ENCODE measurements at places on chromosomes 4 and X.

- DNase-seq, result no peak
Measured at GRCh38 chr4:118734491-118735205, 49.5 kb downstream of the METTL14 start.

GRCh38 chrX:107429090-107429489 lies 20.4 kb upstream of the FRMPD3 start:
- DNase-seq, result peak; percentile 33

DNA sequence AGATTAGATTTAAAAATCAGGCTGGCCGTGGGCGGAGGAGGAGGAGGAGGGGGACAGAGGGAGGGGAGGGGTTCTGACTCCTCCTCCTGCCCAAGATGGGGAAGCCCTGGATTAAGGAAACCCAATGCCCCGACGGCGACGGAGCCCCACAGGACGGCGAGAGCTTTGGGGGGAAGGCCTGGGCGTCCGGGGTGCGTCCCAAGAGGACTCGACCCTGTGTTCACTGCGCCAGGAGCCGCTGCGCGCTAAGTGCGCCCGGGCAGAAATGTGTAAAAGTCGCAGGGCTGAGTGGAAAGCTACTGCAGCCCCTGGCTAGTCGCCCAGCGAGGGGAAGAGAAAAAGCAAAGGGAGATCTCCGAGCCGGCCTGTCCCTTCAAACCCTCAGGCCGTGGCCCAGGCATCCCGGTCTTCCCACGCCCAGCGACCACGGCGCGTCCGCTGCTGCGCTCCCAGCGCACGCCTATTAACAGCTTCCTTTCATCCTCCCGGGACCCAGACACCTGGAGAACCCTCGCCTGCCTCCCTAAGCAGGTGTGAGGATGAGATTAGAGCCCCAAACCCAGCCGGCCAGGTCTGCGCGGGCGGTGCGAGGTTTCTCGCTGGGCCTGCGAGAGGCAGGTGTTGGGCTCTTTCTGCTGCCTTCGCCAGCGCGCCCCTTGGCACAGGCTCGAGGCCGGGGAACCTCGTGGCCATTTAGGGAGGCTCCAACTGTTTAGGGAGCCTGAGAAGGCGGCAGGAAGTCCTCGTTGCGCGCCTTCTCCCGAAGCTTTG lies 1.4 kb upstream of the RPS6KA3 start:
- DNase-seq, result peak; percentile 57

- DNase-seq, result no peak
Measured at GRCh38 chrX:18643243-18643642, 28.7 kb downstream of the RS1 start.

DNA sequence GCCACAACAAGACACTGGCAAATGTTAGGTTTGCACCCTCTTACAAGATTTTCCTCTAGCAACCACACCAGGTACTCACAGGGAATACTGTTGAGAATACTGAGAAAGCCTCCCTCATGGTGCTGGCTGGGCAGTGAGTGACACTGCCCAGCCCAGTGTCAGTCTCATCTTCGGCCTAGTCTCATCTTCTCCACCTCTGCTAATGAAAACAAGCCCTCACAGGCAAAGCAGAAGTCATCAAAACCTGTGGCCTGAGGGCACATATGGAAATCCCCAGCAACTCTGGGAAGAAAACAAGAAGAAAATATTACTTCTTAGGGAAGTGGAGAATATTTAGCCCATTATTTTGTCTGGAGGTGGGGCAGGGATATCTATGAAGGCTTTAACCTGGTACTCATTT lies 7.9 kb upstream of the ADAM29 start:
- DNase-seq, result no peak

DNA sequence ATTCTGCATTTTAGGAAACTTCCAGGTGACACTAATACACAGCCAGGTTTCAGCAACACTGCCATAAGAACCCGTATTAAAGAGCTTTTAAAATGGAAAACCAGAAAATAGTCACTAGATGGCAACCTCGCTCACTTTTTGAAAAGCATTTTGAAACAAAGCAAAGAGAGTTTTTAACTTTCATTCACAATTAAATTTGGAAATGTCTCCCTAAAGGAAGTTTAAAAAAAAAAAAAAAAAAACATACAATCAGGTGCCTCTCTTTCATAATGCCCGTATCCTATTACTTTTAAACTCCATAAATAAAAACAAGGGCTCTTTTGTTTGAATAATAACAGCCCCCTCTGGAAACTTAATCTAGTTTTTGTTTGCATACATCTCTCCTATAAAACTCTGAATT lies 20.3 kb downstream of the MEPE start:
- DNase-seq, result no peak

DNA sequence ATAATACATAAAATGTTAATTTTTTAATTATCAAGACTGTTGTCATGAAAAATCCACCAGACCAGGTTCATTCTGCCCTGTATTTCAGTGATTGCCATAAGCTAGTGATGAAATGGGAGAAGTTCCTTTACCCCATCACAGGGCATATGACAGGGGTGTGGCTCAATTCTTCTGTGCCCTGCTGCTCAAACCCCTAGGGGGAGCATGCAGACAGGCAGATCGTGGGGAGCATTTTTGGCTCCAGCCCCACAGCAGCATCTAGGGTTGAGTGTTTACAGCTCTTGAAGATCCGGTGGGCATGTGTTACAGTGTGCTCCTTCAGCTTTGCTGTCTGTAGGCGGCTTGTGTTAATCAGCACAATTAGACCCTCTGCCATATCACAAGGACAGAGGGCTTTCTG lies 700.7 kb downstream of the PCDH18 start:
- no peak for DNase-seq

GRCh38 chrX:39891781-39892180 lies 206.0 kb downstream of the BCOR start:
- no peak for DNase-seq

DNA sequence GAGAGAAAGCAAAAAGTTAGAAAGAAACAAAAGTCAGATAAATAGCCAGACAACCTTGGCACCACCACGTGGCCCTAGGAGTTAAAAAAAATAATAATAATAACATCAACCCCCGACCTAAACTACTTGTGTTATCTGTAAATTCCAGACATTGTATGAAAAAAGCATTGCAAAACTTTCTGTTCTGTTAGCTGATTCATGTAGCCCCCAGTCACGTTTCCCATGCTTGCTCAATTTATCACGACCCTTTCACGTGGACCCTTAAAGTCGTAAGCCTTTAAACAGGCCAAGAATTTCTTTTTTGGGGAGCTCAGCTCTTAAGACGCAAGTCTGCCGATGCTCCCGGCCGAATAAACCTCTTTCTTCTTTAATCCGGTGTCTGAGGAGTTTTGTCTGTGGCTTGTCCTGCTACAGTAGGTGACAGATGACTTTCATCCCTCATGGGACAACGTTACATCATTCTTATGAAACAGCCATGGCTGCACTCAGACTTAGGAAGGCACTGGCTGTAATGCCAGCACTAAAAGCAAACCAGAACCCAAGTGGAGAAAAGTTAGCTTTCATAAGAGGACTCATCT lies 520 bp downstream of the ACOX3 start:
- no peak for DNase-seq

DNA sequence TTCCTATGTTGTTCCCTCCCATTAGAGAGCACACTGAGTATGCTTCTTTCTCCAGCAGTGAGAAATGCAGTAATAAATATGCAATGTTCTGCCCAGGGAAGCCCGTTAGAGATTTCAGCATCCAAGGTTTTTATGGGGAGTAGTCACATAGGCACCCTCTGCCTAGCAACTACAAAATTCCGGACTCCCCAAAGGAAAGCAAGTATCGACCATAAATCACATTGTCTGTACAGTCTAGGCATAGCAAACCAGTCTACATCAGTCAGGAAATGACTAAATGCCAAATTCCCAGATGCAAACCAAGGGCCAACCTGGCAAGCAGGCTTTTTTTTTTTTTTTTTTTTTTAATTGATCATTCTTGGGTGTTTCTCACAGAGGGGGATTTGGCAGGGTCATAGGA lies 34.8 kb downstream of the GPR101 start:
- no peak for DNase-seq

- DNase-seq, result no peak
Measured at GRCh38 chrX:66018585-66019309, 21.1 kb downstream of the VSIG4 start.

GRCh38 chrX:74160358-74160757 lies 143.6 kb upstream of the ZCCHC13 start:
- DNase-seq, result no peak

- no peak for DNase-seq
Measured at GRCh38 chr4:8555716-8556115, 24.5 kb upstream of the GPR78 start.

DNA sequence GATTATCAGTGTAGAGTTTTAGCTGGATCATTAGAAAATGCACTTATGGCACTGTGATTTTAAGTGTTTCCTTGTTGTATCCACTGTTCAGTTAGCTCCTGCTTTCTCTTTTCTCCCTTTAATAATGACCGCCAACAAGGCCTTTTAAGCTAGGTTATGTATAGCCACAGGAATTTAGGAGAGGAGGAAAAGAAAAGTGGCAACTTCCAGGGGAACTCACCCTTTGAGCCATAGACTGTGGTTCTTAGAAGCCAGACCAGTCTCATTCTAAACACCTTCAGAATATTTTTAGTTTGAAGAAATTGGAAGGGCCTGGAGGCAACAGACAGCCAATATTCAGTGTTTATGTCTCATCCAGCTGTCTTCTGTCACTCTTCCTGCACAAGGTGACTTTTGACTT lies 6.1 kb downstream of the FGF2 start:
- DNase-seq, result no peak

DNA sequence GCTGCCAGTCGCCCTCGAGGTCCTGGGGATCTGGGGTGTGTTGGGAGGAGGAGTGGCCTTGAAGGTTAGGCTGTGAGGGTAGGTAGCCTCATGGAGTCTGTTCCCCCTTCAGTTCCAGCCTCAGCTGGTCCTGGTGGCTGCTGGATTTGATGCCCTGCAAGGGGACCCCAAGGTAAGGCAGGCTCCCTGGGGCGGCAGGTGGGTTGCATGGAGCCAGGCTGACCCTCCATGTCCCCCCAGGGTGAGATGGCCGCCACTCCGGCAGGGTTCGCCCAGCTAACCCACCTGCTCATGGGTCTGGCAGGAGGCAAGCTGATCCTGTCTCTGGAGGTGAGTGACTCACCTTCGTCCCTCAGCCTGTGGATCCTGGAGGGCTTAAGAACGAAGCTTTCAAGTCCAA lies 11.6 kb upstream of the ERAS start:
- no peak for DNase-seq

DNA sequence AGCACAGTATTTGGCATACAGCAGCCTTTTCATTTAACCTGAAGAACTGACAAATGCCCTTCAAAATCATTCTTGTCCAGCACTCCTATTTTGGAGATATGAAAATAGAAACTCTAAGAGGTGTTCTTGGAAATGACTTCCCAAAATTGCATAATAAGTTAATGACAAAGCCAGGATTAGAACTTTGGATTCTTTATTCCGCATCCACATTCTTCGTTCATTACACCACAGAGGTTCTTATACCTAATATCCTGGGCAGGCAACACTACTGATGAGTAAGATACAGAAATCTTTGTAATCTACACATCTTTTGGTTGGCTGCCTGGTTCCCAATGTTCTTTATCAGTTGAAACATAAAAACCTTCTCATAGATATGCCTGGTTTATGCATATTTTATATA lies 5.9 kb downstream of the COL25A1 start:
- DNase-seq, result no peak

DNA sequence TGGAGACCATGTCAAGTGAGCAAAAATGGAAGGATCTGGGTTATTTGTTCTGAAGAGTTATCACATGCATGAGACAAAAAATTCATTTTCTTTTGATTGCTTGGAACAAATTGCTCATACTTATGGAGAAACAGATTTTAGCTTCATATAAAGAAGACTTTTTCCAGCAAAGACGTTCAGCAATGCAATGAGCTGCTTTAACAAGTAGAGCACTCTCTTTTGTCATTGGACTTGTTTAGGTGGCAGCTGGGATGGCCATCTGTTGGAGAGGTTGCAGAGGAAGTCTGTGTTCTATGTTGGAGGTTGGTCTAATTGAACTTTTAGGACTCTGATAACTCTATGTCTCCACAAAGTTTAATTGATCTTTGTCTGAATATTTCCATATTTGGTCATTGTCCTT lies 19.9 kb upstream of the CEP135 start:
- no peak for DNase-seq

- no peak for DNase-seq
Measured at GRCh38 chr4:98522062-98522461, 136.3 kb downstream of the TSPAN5 start.

DNA sequence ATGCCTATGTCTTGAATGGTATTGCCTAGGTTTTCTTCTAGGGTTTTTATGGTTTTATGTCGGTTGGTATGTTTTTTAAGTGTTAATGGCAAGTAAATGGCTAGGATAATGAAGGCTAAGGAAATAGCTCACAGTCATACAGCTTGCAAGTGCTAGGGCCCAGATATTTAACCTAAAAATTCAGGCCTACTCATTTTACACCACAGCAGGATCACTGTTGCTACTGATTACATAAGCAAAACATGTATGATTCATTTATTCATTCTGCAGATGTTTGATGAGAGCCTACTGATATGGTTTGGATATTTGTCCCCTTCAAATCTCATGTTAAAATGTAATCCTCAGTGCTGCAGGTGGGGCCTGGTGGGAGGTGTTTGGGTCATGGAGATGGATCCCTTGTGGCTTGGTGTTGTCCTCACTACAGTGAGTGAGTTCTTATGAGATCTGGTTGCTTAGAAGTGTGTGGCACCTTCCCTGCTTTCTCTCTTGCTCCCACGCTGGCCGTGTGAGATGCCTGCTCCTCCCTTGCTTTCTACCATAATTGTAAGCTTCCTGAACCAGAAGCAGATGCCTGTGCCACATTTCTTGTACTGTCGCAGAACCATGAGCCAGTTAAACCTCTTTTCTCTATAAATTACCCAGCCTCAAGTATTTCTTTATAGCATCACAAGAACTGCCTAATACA lies 175.5 kb downstream of the MAPK10 start:
- DNase-seq, result no peak

GRCh38 chrX:144275367-144275766 lies 391.5 kb downstream of the UBE2NL start:
- no peak for DNase-seq

- DNase-seq, result no peak
Measured at GRCh38 chrX:734362-734761, 103.8 kb downstream of the SHOX start.

DNA sequence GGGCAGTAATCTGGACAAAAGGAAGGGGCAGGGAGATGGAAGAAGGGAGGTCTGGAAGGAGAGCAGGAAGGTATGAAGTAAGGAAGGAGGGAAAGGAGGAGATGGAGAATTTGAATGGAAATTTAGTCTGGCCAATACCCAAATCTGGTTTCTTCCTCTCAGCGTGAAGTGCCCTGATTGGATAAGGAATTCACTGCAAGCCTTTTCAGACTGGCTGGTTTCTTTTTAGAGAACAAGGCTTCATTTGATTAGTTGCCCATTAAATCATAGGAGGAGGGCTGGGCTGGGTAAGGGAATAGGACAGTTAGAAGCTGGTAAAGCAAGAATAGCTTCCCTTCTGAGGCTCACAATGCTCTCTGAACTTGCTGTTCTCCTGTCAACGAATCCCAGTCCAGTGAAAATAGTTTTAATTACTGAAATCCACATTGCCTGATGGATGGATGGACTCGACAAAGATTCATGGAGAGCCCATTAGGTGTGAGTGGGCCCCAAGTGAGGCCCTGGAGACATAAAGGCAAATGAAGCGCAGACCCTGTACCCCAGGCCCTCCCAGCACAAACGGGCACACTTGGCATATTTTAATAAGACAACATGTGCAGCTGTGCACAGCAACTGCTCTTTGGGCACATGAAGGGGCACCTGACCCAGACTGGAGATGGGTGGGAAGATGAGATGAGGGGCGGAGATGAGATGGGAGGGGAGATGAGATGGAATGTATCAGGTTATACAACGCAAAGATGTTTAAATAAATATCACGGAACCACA lies 347.1 kb upstream of the GATB start:
- DNase-seq, result no peak

- no peak for DNase-seq
Measured at GRCh38 chrX:145687146-145687545, 130.5 kb upstream of the SLITRK2 start.

- peak; percentile 48 for DNase-seq
Measured at GRCh38 chr4:77994194-77994721, 62.9 kb upstream of the FRAS1 start.

Measured in foreskin fibroblast (primary cell).